ENCODE measurements at places on chromosomes 13 and 19.

GRCh38 chr13:111551204-111551820 lies 230.9 kb downstream of the TEX29 start:
- no peak for DNase-seq
- H3K27ac ChIP-seq = no peak overlapping the region
- H3K36me3 ChIP-seq = no peaks in the 10 kb centered on the region
- no peaks in the 10 kb centered on the region for H3K4me1 ChIP-seq

DNA sequence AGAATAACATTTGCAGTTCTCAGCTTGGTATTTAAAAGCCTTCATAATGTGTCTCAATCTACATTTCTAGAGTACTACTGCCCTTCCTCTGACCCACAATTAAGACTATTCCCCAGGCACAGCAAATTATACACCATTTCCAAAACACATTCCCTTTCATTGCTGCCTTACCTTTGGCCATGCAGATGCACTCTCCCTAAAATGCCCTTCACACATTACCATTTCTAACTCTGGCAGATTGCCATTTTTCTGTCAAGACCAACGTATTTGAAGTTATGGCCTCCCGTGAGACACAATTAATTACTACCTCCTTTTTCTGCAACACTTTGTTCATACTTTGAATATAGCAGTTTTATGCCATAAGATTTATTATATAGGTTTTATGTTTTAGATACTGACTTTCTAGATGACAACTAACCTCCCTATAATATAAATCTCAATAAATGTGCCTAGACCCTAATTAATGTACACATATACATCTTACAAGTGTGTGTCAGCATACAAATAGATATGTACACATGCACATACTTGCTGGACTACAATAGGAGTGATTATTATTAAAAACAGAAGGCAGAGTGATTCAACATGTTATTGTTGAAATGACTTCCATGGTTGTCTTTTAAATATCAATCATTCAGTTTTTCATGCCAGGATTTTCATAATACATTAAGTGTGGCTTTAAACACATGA lies 2902.5 kb downstream of the PCDH9 start:
- no peaks in the 10 kb centered on the region for H3K4me1 ChIP-seq
- no peak overlapping the region for H3K27ac ChIP-seq
- no peaks in the 10 kb centered on the region for H3K27me3 ChIP-seq

DNA sequence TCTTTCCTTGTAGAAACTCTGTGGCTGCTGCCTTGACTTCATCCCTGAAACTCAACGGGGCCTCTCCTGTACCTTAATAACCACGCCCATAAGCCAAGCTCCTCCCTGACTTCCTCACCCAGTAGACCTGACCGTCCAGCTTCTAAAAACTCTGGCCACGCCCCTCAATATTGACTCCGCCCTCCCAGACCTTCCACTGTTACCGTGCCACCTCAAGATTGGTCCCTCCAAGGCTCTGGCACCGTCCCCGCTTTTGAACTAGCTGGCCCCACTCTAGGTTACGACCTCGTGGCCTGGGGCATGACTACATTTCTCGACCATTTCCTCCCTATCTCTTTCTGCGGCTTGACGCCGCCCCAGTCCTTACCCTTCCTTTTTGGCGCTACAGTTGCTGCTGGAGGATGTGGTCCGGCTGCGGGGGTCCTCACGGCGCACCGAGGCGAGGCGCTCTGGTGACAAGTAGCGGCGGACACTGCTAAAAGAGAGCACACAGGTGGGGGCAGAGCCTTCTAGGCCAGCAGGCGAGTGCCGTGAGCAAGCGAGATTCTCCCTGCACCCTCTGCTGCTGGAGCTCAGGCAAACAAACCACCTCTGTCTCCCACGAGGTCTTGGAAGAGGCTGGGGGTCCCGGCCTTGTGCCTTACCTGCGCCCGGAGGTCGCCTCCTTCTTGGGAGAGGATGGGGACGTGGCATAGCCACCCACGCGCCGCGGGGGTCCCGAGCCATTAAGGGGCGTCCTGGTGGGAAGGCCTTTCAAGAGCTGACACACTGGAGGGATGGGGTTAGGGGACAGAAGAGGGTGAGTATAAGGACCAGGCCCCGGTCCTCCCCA lies 2.3 kb upstream of the EML2 start:
- H3K4me3 ChIP-seq = peak overlapping the region; percentile 3
- peak; percentile 77 for DNase-seq
- peak overlapping the region; percentile 98 for H3K27ac ChIP-seq
- no peaks in the 10 kb centered on the region for H3K27me3 ChIP-seq
- peaks cover 66% of the 10 kb centered on the region for H3K4me1 ChIP-seq

DNA sequence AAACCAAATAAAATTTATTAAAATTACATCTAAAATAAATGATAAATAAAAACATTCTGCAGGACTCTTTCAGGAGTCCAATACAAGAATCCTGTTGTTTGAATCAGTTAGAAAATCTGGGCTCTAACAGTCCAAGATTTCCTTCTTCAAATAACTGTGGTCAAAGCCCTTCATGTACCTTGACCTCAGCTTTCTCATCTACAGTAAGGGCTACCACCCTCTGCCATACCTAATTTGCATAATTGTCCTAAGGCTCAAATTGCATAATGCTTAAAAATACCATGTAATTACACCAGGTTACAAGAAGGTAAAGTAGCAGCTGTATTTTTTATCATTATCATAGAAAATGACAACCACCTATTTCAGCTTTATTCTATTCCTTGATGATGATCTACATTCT lies 54.3 kb downstream of the XPO4 start:
- no peak overlapping the region for H3K4me3 ChIP-seq
- no peak for DNase-seq
- H3K4me1 ChIP-seq = no peaks in the 10 kb centered on the region
- no peak overlapping the region for H3K27ac ChIP-seq
- H3K27me3 ChIP-seq = no peaks in the 10 kb centered on the region
- no peaks in the 10 kb centered on the region for H3K36me3 ChIP-seq

DNA sequence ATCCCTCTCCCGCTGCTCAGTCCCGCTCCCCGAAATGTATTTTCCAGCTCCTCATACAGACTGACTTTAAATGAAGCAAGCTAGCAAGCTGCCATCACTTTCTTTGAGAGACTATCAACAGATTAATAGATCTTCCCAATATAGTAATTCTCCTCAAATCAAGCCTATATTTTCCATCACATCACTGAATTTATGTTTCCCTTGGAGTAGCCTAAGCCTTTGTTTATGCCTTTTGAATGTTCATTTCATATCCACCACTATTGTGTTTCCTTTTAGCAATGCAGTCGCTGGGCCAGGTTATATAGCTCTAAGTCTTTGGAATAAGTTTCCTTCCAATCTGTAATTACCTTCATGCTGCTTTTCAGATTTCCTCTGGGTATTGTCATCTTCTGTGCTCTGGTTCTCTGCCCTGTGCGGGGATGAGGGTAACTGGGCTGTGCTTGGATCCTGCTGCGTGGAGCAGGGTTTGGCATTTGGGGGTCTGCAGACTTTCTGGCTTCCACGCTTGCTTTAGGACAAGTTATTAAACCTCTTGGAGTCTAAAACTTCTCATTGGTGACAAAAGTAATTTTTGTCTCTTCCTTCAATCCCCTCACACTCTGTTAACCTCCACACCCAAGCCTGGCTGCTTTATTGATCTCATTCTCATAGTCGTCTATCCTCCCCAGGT lies 256.9 kb downstream of the DLEU7 start:
- no peak overlapping the region for H3K4me3 ChIP-seq
- no peaks in the 10 kb centered on the region for H3K4me1 ChIP-seq
- no peak overlapping the region for H3K27ac ChIP-seq
- no peak for DNase-seq
- H3K27me3 ChIP-seq = no peaks in the 10 kb centered on the region
- H3K36me3 ChIP-seq = no peaks in the 10 kb centered on the region

GRCh38 chr19:1985588-1986356 lies 29.7 kb downstream of the BTBD2 start:
- H3K27ac ChIP-seq = no peak overlapping the region
- no peak overlapping the region for H3K4me3 ChIP-seq
- H3K27me3 ChIP-seq = no peaks in the 10 kb centered on the region
- DNase-seq = no peak
- H3K36me3 ChIP-seq = peaks cover 44% of the 10 kb centered on the region

DNA sequence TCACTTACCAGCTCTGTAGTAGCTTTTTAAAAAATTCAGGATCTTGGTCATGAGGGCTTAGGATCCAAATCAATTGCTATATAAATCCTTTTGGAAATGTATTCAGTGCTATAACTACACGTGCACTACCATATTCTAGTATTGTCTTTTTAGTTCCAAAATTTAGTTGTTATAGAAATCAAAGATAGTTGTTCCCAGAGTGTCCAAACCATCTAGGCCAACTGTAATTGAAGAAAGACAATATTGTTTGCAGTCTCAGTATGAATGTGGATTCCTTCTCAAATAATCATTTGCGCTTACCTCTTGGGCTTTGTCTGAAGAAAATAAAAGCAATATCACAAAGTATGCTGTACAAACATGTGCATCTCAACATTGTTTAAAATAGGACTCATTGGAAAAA lies 184.1 kb upstream of the EDNRB start:
- DNase-seq = no peak
- H3K36me3 ChIP-seq = no peaks in the 10 kb centered on the region
- H3K27ac ChIP-seq = no peak overlapping the region
- H3K4me3 ChIP-seq = no peak overlapping the region
